ENCODE measurements at places on chromosomes 13 and 19.
A peak's percentile ranks its signal among the peaks of the same experiment; 100 is the strongest.

- DNase-seq, result no peak
Observed at GRCh38 chr13:42977219-42977659, 14.8 kb downstream of the EPSTI1 start.

DNA sequence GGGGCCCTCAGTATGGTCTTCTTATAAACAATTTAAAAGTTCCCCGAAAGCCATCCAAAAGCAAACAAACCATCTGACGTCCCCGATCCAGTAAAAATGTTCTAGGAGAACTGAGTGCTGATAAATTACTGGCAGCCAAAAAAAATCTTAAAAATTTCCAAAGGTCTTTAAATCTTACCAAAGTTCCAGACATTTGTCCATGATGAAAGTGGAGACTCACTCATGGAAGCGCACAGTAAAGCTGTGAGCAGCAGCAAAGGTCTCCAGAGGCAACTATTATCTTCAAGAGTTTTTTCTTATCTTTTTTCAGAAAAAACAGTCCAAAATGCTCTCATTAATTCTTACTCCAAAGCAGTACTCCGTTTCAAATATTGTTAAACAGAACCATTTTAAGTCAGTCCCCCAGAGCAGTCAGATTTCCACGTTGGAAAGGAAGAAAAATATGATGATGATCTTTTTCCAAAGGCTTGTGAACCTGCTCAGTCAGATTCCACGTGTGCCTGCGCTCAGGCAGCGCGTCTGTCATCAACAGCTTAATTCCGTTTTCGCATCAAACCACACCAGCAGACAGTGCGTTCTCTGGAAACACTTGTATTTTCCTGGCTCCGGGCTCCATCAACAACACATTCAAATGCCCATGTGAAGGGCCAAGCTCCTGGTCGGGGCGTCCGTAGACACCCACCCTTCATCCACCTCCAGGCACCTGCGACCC lies 85.4 kb downstream of the COL4A1 start:
- no peak for DNase-seq

DNA sequence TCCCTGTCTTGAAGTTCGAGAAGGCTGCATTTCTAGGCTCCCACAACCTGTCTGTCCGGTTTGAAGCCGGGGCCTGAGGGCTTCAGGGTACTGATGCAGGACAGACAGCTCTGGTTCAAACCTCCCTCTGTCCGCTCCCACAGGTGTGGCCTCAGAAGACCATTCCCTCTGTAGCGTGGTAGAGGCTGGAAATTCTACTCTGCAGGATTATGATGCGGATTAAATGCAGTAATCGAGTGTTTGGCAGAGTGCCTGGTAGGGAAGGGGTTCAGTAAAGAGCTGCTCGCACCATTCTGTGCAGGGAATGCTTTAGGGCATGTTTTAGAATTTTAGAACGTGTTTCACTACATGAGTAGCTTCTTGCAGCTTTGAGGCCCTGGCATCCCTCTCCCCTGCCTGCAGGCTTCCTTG lies 30.5 kb downstream of the PPP1R37 start:
- no peak for DNase-seq

DNA sequence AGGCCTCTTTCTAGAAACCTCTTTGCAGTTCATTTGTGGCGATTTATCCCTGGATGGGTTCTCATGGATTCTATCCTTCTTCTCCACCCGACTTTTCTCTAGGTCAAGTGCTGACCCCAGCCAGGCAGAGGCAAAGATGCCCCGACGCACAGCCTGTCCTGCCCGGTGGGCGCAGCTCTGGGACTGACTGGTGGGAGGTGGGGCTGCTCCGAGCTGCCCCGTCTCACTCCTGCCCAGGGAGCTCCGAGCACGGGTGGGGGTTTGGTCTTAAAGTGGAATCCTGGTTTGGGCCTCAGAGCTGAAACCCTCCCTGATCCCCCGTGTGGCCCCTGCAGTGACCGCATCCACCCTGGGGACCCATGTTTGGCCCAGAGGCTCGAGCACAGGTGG lies 44.5 kb downstream of the GAS6 start:
- DNase-seq, result no peak

DNA sequence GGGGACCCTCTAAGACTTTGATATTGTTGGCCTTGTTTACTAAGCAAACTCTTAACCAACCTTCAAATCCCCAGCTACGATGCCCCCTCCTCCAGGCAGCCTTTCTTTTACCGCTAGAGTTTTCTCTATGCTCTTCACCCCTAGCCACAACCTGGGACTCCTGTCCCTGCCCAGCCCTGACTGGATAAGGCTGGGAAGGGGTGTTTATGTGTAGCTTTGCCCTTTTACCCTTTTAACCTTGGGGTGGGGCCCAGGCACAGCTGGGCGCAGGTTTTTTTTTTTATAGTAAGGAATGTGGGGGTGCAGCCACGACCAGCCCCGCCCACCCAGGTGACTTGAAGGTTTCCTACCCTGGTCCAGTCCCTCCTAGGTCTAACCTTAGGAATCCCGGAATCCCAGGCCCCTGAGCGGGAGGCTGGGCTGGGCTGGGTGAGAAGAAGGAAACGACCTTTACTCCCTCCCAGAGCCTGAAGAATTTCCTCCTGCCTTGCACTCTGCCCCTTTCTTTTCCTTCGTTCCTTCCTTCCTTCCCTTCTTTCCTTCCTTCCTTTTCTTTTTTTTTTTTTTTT lies 12.2 kb downstream of the TJP3 start:
- no peak for DNase-seq

DNA sequence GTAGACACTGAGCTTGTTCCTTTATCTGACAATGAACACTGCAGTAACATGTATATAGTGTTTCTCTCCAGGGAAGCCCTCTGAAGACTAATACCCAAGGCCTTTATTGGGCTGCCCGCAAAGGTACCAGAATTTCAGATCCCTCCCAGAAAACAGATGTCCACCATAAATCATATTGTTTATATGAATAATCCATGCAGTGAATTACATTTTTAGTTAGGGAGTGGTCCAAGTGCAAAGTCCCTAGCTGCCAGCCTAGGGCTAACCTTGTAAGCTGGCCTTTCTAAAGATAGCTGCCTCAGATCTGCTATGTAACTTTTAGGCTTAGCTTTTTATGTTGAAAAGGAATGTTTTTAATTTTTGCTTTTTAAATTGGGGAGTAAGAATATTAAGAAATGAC lies 44.7 kb downstream of the TDRD3 start:
- DNase-seq, result no peak

DNA sequence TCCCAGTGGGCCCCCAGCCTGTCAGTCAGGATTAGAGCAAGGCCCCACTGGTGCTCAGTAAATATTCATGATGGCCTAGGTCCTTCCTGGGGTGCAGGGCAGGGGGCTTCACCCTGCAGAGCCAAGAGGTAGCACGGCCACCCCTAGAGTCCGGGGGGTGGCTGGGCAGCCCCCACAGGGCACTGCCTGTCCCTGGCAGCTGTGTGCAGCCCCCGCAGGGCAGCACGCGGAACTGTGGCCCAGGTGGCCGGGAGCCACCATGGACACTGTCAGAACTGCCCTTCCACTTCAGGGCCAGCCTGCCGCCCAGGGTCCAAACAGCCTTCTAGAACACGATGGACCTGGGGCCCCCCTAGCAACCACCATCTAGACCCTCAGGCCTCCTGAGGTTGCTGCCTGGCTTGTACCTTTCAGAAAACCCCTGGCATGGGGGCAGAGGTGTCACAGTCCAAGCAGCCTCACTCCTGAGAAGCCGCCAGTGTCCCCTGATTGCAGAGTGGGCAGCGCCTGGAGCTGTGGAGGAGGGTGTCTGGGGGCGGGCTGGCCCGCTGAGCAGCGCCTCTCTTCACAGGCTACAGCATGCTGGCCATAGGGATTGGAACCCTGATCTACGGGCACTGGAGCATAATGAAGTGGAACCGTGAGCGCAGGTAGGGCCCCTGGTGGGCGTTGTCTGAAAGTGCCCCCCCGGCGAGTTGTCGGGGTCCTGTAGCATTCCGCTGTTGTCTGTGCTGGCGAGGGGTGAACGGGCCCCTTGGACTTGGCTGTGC lies 2.9 kb upstream of the YJEFN3 start:
- DNase-seq, result no peak

DNA sequence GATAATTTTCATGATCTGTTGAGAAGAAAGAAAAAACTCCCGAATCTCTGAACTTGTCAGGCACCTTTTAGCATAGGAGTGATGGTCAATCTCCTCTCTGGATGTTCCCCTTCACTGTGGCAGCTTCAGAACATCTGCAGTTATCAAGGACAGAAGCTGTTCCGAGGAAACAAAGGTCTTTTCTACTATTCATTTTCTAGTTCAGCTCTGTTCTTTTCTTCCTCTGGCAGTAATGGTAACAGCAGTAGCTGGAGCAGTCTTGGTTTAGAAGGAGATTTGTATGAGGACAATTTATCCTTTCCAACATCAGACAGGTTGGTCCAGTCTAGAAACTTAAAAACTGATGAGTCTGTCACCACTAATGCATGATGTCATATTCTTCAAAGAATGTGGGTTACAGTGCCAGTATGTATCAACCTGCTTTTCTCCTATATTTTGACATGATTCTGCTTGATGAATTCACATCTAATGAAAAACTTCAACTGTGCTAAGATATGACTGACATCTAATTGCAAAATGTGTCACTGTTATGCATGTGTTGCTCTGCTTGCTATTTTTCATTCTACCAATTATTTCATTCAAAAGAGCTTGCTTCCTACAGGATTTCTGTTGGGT lies 41.0 kb downstream of the AKAP11 start:
- DNase-seq, result no peak

DNA sequence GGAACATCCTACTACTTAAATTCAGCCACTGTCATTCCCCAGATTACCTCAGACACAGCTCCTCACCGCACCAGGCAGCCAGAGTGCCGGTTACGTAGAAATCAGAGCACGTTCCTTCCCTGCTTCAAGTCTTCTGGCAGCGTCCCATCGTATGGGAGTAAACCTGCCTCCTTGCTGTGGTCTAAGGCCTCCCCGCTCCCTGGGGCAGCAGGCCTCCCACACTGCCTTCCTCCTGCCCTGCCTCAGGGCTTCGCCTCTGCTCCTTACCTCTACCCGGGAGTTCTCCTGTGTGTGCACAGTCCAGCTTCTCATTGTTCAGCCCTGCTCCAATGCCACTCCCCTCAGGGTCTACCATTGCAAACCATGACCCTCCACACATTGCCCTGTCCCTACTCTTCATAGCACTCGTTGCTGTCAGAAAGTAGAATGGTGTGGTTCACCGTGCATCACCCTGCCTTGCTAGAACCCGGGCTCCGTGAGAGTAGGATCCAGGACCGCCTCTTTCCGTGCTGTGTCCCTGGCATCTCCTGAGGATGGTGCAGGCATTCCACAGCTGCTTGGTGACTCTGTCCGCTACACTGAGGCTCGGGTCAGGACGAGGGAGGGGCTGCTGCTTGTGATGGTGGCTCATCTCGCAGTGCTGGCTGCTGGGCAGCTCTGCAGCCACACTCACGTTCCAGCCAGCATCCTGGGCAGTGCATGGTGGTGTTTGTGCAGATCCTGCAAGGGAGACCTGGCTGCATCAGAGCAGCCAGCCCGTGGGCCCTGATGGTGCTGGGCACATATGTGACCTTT lies 6.9 kb downstream of the POP4 start:
- DNase-seq, result no peak

GRCh38 chr13:91174886-91175501 lies 172.5 kb upstream of the MIR17HG start:
- peak; percentile 71 for DNase-seq

DNA sequence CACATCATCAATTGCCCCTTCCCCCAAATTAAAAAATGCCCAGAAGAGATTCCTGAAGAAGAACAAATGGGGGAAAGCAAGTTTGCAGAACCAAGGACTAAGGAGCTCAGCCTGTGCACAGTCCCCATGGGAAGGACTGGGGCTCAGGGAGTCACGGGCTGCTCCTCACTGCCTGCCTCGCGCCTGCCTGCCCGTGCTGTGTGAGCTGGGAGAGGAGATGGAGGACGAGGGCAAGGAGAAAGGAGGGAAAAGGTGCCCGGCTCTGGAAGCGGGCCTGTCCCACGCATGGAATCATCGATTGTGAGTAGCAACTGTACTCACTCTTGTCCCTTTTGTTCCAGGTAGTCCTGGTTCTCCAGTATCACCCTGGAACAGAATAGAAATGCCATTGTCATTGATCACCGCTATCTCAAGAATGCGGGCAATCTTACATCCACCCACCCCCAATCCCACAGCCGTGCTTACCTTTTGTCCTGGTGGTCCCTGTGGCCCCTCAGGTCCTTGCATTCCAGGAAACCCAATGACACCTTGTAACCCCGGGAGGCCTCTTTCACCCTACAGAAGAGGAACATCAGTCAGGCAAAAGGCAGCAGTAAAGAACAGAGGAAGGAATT lies 93.4 kb downstream of the COL4A1 start:
- no peak for DNase-seq

DNA sequence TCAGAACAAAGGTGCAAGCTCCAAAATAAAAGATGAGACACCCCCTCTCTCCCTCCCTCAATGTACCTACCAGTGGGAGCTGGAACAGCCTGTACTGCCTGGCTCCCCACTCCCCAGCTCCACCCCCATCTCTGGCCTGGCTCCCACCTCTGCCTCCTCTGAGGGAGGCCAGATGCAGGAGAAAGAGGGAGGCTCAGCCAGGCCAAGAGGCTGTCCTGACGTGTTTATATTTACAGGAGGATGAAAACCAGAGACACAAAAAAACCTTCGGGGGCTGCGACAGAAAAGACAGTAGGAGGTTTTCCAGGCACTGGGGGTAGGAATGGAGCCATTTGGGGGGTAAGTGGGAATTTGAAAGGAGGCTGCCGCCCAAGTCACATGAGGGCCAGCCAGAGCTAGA lies 19.7 kb downstream of the ARHGEF18 start:
- no peak for DNase-seq

DNA sequence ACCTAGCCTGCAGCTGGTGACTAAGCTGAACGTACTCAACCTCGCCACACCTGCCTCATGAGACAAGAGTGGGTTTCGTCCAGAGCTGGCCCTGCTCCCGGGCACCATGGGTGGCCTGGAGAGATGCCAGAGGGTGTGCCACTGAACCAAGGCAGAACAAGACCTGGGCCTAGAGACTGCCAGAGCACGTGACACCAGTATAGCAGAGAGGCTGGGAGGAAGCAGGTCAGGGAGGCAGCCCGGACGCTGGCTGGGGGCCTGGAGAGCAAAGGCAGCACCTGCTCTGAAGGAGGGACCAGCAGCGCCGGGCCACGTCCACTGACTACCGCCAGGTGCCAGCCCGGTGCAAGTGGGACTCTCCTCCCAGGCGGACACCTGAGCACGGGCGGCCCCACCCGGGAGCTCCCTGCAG lies 7.3 kb upstream of the C13orf46 start:
- peak; percentile 99 for DNase-seq

- no peak for DNase-seq
Observed at GRCh38 chr19:39130337-39131254, 5.0 kb downstream of the PAK4 start.

DNA sequence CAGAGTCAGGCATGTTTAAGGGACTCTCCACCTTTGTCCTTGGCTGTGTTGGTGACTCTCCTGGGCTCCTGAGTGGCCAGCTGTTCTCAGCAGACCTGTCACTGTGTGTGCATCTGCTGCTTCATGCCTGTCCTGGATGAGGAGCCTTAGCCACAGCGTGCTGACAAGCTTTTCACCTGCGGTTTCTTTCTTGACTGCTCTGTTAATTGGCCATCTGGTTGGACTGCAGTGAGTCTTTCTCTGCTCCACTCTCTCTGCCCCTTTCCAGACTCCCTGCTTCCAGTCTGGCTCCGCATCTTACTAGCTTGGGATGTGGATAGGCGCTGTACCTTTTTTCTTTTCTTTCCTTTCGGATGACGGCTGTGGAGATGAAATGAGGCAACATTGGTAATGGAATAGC lies 38.8 kb downstream of the POLR1D start:
- no peak for DNase-seq

GRCh38 chr19:43408043-43408442 lies 6.6 kb upstream of the TEX101 start:
- no peak for DNase-seq

- DNase-seq, result no peak
Observed at GRCh38 chr13:73096638-73097037, 37.8 kb downstream of the KLF5 start.
